Fibroblast of gingiva (primary cell): ENCODE measurements at places on chromosomes 16 and 17.

GRCh38 chr16:56862776-56863175 lies 2.2 kb upstream of the SLC12A3 start:
- DNase-seq = no peak

DNA sequence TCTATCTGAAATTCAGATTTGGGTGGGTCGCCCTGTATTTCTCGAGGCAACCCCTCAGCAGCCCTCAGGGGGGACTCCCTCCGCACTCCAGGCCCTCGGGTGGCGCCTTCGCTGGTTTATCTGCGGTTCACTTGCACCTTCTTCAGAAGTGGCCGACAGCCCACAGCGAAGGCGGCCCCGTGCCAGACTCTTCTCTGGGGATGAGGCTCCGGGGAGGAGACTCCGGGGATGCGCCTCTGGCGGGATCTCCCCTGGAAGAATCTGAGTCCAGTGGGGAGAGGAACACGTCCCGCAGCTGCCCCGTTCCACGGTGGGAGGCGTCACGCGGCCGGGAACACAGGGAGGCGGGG lies 63.9 kb upstream of the DNAJA2 start:
- DNase-seq = no peak

GRCh38 chr17:31412511-31412910 lies 21.0 kb downstream of the RAB11FIP4 start:
- DNase-seq = no peak

- DNase-seq = no peak
These were observed 22.3 kb downstream of the TMEM11 start for GRCh38 chr17:21191698-21192097.

- DNase-seq = no peak
These were observed 136.7 kb upstream of the HS3ST2 start for GRCh38 chr16:22677024-22677830.

GRCh38 chr17:10050597-10051101 lies 145.6 kb upstream of the RCVRN start:
- DNase-seq = no peak

- DNase-seq = peak; percentile 98
These were observed 57.4 kb upstream of the MRTFB start for GRCh38 chr16:14013571-14014283.

DNA sequence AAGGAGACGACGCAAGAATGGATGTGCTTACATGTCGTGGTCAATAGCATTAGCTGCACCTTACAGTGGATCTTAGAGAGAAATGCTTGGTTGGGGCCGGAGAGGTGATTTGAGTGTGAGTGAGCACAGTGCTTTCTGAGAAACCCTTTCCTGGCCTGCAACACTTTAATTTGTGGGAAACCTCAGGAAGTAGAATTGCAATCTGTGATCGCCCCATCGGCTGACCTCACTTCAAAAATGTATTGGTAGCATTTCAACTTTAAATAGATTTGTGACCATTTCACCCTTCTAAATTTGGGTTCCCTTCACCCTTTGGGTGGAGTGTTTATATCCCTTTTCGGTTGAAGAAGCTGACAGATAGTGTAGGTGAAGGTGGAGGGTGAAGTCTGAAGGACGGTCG lies 13.2 kb downstream of the PRKCB start:
- no peak for DNase-seq
